Vagina (tissue), 2 donors: ENCODE measurements at places on chromosomes 16 and 17.

DNA sequence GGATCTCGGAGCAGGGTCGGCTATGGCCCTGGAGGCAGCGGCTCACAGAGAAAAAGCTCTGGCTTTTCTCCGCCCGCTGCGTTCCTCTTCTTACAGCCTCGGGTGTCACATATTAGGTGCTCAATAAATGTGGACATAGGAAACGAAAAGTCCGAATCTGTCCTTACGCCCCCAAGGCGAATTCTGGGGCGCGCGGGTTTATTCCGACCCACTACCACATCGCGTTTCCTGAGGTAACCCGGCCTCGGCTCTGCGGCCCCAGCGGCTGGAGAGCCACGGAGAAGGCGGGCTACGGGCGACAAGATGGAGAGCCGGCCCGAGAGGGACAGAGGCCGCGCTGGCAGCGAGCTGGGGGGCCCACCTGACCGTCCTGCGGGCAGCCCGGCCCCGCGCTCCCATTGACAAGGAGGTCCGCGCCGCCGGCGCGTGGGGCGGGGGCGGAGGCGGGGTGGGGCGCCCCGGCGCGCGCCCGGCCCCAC is 573 bp upstream of the GNAO1 start:
- DNase-seq: no peak

- DNase-seq: no peak
Measured at GRCh38 chr16:49608779-49609178, 235.2 kb downstream of the C16orf78 start.

GRCh38 chr17:43945074-43945829 is 3.0 kb upstream of the PPY start:
- no peak for DNase-seq

GRCh38 chr16:12133729-12134128 is 157.2 kb downstream of the SNX29 start:
- DNase-seq: no peak

DNA sequence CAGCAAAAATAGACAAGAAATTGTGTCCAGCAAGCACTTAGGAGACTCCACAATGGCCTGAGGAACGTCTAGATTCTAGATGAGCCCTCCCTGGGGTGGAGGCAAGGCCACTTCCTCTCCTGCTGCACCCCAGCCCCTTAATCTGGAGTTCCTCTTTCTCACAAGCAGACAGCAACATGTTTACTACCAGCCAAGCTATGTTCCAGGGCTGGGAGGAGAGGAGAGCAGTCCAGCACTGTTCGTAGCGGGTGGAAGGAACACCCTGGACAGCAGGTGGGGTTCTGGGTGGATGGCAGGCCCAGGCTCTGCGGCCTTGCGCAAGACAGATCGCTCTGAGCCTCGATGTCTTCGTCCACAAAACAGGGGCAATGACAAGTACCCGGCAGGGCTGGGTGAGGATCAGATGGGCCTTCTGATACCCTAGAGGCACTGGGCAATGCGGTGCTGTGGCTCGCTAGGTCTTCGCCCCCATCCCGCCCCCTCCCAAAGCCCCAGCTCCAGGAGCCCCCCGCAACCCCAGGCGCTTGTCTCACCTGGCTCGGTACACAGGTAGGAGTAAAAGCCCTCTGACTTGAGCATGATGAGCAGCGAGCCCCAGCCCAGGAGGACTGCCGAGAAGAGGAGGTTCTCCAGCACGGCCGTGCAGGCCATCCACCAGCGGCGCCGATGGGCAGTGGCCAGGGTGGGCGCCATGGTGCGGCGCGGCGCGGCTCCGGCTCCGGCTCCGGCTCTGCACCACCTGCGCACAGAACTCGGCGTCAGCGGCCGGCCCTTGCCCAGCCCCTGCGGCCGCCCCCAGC is 1.3 kb downstream of the SLC43A2 start:
- DNase-seq: no peak

GRCh38 chr17:10744501-10745000 is 14.7 kb upstream of the TMEM220 start:
- peak; percentile 76 for DNase-seq

GRCh38 chr16:28923652-28924398 is 1.2 kb downstream of the RABEP2 start:
- no peak for DNase-seq

- DNase-seq: no peak
Measured at GRCh38 chr16:47949276-47949675, 206.5 kb downstream of the ABCC12 start.

GRCh38 chr17:14389681-14390080 is 88.8 kb downstream of the HS3ST3B1 start:
- no peak for DNase-seq

DNA sequence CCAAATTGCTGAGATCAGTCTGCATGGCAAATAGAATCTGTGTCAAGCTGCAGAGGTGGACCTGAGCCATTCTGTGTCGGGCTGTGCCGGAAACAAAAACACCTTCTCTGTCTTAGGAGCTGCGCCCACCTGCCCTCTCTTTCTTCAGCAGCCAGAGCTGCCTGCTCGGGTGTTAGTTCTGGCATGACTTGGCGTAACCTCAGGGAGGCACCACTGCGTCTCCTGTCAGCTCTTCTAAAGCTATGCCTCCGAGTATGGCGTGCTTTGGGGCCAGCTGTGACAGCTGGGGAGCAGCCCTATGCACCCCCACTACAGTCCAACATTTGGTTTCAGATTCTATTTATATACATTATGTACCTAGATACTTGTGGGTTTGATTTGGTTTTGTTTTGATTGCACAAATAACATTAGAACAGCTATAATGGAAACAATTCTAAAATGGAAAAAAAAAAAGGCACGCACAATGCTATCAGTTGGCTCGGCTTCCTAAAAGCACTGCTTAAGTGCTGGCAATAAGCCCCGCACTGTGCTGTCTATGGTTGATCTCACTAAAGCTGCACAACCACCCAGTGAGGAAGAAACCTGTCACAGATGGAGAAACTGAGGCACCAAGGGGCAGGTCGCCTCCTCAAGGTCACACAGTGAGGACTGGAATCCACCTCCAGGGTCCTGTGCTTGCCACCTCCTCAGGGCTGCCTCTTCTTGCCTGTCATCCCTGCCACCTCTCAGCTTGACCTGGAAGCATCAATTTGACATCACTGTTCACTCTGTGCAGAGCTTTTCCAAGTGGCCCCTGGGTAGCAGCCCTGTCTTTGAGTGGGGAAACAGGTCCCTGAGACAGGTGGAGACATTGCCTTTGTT is 18.7 kb upstream of the ADGRG1 start:
- no peak for DNase-seq

DNA sequence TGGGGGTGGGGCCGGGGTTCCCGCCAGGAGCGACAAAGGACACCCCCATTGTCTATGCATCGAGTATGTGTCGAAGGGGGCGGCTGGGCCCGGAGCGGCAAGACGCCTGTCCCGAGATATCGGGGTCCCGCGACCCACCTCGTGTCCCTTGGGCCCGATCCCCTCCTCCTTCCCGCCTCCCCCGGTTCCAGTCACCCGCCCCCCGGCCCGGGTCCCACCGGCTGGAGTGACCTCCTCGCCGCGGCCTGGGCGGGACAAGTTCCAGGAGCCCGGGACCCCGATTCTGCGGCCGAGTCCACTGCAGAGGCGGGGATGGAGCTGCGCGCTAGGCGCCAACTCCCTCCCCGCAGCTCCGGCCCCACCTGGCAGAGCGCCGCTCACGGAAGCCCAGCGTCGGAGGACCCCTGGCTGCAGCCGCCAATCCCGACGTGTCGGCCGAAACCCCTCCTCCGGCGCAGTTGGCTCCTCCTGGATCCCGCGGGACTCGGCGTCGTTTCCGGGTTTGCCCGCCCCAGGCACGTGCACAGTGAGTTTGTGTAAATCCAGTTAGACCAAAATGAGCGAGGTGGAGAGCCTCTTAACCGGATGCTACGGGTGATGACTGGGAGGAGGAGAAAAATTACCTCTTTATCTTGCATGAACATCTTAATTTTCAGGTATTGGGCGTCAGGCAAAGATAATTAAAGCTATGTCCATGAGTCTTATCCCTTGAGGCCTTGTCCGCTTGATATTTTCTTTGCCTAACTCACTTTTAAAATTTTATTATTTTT is at the start of gene NMRAL1:
NMRAL1 (minus strand) TSS at position 434 of the 770 bp plus-strand sequence. CDS start 493 bp downstream, outside the sequence.
- peak; percentile 91 for DNase-seq

GRCh38 chr17:31274252-31274651 is 22.8 kb downstream of the OMG start:
- no peak for DNase-seq

GRCh38 chr17:21146362-21147015 is 19.7 kb downstream of the DHRS7B start:
- DNase-seq: no peak

DNA sequence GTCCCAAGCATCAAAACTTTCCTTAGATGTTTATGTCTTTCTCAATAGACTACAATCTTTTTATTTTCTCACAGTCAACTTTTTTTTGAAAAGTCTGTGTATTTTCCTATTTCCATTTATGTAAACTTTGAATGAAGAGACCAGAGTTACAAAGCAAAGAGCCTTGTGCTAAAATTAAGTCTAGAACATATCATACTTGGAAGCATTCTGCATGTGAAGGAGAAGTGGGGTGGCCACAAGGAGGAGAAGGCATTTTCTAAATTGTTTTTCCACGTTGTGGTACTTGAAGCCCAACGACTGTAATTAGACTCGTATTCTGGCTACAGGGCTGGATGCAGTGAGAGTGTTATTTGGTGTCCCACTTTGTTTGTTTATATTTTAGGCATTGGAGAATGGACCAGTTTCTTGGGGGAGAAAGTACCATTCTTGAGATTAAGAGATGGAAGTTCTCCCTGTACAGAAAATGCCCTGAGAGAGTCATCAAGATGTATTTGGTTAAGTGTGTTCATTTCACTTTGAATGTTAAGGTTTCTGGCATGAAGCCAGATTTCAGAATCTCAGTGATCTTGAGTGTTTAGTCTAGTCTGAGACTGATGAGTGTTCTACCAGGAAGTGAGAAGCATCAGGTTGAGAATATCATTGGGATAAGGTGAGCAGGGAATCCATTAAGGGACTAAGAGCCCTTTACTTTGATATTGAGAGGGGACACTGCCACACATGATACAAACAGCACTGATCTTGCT is 71.6 kb downstream of the MAP2K6 start:
- DNase-seq: no peak
